ENCODE measurements at places on chromosomes 6 and 20.

GRCh38 chr6:15927531-15928225 lies 201.2 kb upstream of the MYLIP start:
- DNase-seq: no peak

- DNase-seq: no peak
These were observed 22.8 kb downstream of the ISM1 start for GRCh38 chr20:13243826-13244376.

GRCh38 chr6:95546148-95546547 lies 31.2 kb upstream of the MANEA start:
- no peak for DNase-seq

DNA sequence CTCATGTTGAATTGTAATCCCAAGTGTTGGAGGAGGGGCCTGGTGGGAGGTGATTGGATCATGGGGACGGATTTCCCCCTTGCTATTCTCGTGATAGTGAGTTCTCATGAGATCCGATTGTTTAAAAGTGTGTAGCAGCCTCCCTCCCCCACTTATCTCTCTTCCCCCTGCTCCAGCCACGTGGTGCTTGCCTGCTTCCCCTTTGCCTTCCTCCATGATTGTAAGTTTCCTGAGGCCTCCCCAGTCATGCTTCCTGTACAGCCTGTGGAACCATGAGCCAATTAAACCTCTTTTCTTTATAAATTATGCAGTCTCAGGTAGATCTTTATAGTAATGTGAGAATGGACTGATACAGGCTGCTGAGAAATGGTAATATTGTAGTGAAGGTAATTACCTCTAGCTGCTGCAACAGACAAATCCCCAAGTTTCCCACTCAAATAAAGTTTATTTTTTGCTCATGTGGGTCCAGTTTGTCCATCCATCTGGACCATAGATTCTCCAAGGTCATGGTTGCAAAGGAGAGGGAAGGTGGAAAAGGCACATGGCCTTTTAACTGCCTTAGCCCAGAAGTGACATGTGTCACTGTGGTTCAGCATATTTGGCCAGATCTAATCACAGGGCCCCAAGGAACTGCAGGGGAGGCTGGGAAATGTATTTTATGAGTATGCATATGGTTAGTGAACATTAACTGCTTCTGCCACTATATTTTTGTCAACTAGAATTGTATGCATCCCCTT lies 89.2 kb downstream of the TRMT11 start:
- no peak for DNase-seq

GRCh38 chr20:21075471-21075870 lies 30.7 kb downstream of the LINC00237 start:
- DNase-seq: no peak

- DNase-seq: no peak
These were observed 181.9 kb upstream of the PCSK2 start for GRCh38 chr20:17044891-17045290.

- no peak for DNase-seq
These were observed 1.3 kb downstream of the SLA2 start for GRCh38 chr20:36644706-36645095.

- no peak for DNase-seq
These were observed 2.7 kb upstream of the COL9A3 start for GRCh38 chr20:62814060-62814708.

GRCh38 chr6:124002377-124003081 lies 198.9 kb downstream of the NKAIN2 start:
- no peak for DNase-seq

DNA sequence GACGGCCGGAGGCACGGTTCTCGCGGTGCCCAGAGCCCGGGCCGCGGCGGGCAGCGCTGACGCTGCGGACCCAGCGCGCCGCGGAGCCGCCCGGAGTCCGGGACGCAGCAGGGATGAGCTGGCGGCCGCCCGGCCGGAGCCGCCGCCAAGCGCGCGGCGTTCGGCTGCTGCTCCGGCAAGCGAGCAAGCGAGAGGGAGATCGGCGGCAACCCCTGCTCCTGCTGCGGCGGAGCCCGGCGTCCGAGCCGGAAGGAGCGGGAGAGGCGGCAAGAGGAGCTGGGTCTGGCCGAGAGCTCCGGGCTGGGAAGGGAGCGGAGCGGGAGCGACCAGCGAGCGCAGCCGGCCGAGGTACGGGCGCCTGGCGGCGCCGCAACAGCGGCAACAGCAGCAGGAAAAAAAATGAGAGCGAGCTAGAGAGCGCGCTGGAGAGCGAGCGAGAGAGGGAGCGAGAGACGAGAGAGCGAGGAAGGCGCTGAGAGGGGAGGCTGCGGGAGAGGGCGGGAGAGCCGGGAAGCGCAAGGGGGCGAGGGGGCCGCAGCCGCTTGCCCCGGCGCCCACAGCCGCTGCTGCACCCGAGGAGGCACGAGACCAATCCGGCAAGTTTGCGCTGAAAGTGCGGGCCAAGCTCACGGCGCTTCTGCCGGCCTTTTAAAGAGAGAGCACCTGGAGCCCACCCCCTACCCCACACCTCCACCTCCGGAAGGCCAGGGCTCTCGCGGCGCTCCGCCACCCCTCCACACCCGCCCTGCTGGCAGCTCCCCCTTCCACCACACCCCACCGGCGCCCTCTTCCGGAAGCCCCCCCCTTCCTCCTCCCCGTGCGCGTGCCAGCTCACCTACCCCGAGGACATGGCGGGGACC lies 496 bp downstream of the GRM4 start:
- DNase-seq: no peak

GRCh38 chr20:6590891-6591637 lies 176.4 kb upstream of the BMP2 start:
- no peak for DNase-seq

DNA sequence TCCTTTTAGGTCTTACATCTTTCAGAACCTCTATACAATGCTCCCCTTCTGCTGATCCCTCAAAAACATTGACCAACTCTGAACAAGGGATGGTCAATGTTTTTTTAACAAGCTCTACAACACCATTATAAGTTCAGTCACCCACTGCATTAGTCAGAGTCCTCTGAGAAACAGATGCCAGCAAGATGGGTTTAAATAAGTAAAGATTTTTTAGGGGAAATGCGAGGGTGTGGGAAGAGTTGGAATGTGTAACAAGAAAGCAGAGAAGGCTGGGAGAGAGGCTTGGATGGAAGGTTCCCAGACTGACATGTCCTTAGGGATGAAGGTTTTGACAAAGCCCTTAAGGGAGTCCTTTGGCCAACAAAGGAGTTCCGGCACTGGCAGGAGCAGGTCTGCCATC lies 478.3 kb downstream of the FRK start:
- no peak for DNase-seq

DNA sequence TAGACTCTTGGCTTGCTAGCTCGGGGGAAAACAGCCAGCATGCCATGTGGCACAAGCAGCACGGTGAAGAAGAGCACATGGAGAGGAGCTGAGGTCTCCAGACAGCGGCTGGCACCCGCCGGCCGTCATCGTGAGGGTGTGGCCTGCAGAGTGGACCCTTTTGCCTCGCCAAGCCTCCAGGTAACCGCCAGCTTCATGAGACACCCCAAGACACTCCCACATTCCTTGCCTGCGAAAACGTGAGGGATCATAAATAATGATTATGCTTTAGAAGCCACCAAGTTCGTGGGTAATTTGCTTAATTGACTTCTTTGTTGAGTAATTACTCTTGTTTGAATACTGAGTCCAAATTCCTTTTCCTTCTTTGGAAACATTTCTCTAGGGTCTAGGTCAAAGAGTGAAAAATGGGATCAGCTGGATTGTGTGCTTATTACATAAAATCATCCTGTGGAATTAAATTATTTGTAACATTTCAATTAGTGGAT lies 23.2 kb downstream of the FAM50B start:
- DNase-seq: peak; percentile 13

DNA sequence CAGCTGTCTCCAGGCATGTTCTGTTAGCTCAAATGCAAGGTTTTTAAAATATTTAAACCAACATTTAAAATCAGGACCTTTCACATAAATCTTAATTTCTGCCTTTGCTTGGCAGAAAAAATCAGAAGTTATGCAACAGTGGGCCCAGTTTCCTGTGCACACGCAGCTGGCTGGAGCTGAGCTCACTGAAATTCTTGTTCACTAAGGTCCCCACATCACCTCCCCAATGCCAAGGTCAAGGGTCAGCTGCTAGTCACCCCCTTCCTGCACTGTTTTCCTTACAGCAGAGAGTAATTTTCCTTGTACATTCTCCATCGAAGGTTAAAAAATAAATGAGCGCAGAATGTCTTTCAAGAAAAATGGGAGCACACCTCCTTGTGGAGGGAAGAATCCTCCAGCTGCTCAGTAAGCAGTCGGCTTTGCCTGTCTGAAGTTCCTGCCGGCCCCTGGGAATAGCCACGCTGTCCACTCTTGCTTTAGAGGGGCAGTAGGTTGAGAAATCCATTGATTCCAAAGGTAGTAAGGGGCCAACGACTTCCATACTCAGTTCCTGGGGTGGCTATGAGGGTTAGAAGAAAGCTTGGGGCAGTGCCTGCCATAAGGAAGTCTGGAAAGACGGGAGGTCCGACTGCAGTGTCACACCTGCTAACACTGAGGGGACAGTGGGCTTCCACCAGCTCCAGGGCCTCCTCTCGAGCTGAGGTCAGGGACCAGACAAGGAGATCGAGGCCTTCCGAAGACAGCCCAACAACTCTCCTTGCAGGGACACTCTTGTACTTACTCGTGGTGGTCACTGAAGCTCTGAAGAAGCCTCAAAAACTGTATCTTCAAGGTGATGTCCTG lies 56.8 kb downstream of the MYH7B start:
- no peak for DNase-seq

GRCh38 chr20:43925215-43925614 lies 10.6 kb downstream of the TOX2 start:
- DNase-seq: no peak

DNA sequence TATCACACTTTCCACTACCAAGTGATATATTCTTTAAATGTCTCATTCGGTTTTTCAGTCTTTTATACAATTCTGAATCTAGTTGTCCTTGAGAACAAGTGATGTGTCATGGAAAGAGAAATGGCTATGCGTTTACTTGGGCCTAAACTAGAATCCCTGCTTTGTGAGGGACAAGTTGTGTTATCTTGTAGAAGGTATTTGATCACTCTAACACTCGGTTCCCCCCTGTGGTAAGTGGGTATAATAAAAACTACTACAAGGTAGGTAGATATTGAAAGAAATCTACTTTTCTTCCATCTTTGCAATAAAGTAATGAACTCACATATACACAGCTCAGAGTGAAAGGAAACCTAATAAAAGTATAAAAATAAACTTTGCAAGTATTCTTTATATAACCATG lies 108.9 kb downstream of the MANEA start:
- DNase-seq: peak; percentile 5

DNA sequence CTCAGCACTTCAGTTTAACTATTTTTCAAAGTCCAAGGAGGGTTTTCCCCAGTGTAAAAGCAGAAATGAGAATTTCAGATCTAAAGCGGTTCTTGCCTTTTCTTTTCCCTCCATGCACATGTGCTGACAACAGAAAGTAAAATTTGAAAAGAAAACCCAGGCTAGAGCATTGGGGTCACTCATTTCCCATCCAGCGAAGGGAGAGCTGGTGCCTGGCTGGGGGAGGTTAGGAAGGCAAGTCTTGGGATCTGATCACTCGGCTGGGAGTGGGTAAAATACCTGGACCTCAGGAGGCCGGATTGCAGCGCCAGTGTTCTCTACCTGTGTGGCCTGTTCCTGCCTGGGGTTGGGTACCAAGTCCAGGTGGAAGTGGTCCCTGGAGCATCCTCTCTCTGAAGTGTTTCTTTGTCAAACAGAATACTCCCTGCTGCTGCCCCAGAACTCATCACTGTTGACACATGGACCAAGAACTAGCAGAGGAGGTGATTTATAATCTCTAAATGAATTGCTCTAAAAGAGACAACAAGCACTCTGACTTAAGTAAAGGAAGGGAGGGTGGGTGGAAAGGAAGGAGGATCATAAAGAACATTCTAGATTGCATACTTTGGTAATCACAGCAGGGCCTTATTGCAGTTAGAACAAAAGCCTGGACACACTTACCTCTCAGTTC lies 136.0 kb downstream of the MTHFD1L start:
- no peak for DNase-seq
